ENCODE measurements at places on chromosomes 4 and X.
A peak's percentile ranks its signal among the peaks of the same experiment; 100 is the strongest.

GRCh38 chrX:134603806-134604700 lies 54.2 kb downstream of the PLAC1 start:
- no peak for DNase-seq

GRCh38 chr4:16692524-16692923 lies 205.9 kb downstream of the LDB2 start:
- DNase-seq, result no peak

DNA sequence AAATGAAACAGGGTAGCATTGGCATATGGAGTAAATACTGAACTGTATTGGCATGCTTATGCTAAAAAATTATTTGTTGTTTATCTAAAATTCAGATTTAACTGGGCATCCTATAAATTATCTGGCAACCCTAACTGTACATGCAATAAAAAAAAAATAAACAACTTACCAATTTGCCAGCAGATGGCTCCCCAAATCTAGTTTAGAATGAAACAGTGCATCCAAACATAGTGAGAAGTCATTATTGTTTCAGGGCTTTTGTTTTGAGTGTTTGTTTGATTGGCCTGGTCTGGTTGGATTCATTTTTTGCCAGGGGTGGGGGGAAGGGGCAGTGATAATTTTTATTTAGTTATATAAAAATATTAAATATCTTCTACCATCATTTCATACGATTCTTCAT lies 12.8 kb upstream of the NSUN7 start:
- peak; percentile 19 for DNase-seq

DNA sequence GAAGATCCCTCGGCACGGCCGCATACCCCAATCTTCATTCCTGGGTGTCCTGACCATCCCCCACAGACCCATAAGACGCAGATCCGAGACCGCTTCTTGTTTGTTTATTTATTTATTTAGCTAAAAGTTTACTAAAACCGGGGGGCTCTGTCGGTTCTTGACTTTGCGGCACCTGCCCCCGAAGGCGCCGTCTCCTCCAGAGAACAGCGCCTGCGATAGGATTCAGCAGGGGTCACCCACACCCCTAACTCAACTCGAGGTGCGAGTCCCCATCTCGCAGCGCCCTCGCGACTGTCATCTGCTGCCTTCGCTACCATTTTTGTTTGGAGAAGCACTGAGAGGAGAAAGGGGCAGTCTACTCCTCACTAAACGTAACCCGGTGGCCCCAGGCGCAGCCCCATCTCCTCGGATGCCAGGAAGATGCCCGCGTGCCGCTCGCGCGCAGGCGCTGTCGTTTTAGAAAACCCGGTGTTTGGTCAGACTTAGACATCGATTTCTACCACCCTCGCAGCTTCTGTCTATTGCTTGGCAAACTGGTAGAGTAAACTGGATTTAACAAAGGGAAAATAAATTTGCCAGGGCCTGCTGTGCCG lies 18.9 kb upstream of the GPR101 start:
- DNase-seq, result no peak

GRCh38 chr4:119629142-119629471 lies 503 bp upstream of the PDE5A start:
- no peak for DNase-seq

DNA sequence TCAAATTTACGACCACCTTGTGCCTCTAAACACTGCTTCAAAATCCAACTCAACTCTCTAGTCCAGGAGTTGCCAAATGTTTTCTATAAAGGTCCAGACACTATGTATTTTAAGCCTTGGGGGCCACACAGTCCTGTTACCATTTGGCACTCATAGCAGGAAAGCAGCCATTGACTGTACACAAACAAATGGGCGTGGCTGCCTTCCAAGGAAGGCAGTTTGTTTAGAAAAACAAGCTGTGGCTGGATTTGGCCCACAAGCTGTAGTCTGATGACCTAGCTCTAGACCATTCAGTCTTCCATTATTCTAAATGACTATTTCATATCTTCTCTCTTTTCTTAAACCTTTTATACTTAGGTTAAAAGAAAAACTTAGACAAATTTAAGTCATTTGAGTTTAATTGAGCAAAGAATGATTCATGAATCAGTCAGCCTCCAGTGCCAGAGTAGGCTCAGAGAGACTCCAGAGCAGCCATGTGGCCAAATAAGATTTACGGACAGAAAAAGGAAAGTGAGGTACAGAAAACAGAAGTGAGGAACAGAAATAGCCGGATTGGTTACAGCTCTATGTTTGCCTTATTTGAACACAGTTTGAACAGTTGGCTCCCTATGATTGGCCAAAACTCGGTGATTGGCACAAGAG lies 825.8 kb upstream of the LCORL start:
- DNase-seq, result no peak

- peak; percentile 79 for DNase-seq
These were observed 16.2 kb downstream of the GPAT3 start for GRCh38 chr4:83552083-83552482.

DNA sequence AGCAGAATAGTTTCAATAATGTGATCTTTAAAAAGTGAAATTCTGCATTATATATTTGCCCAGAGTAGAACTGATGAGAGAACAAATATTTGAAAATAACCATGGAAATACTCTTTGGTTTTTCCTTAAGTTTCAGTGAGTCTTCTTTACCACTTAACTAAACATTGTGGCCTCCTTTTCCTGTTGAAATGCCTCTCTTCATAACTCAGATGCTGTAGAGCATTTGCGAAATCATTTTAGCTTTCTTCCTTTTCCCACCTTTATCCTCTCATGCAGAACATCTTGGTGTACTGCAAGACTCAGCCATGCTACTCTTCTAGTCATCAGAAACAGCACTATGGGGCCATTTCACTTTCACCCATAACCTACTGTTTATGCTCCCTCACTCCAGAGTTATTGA lies 48.2 kb downstream of the CASK start:
- no peak for DNase-seq

GRCh38 chrX:19840899-19841648 lies 46.3 kb downstream of the SH3KBP1 start:
- no peak for DNase-seq

- peak; percentile 81 for DNase-seq
These were observed at the start of gene USP9X for GRCh38 chrX:41084893-41085511. Gene USP9X (plus strand): TSS chrX:41085445. CDS start chrX:41123629, 38,184 bp downstream.

- peak; percentile 78 for DNase-seq
These were observed 45.1 kb upstream of the SLC4A4 start for GRCh38 chr4:71293705-71294104.

DNA sequence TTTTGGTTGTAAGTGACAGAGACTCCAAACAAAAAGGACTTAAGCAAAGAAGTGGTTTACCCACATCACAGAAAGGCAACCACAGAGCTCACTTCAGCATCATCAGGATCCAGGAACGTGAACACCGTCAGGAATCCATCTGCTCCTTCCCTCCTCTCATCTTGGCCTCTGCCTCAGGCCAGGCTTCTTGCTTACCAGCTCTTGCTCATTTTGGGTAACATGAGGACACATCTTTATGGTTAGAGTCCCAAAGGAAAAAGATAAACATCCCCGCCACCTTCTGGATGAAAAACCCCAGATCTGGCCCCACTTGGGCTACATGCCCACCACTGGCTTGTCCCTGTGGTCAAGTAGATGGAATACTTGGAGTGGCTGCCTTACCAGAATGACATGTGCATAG lies 176.8 kb upstream of the RPL34 start:
- DNase-seq, result no peak

Data from Caki2 (cell line).